ENCODE measurements at places on chromosomes 2 and 18. TPM values are rescaled to one million over a fixed set of nuclear protein-coding genes. Genes with fewer than 3 reads are reported as not detected.

The SAG gene
- 0.06 TPM for total RNA-seq

DNA sequence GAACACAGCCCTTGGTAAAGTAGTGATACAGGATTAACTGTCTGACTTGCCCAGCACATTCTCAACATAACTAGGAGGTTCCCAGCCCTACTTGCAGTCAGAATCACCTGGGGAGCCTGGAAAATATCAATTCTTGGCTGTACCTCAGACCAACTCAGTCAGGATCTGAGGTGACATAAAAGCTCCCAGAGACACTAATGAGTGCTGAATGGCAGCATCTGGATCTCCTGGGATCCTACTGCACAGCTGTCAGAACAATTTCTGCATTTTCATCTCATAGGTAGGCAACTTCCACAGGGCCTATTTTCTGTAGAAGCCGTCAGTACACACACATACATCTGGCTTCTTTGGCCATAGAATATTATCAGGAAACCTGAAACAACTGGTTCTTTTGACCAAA, 138.8 kb downstream of the MYO5B start:
- no peak for DNase-seq

DNA sequence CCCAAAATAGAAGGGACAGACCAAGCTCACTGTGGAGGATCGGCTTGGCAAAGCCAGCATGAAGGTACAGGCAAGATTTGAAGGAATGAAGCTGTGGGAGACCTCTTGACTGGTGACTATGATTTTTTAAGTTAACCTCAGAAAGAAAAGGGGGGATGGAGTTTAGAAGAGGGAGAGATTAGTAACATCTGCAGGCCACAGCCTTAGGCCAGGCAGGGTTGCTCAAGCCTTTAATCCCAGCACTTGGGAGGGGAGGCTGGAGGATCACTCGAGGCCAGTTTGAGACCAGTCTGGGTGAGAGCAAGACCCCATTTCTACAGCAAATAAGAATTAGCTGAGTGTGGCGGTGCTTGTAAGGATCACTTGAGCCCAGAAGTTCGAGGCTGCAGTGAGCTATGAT, 46.6 kb downstream of the ZNF532 start:
- DNase-seq: no peak

The KRTCAP3 gene
- 7.1 TPM for total RNA-seq

GRCh38 chr18:2681993-2682603, 26.6 kb downstream of the SMCHD1 start:
- no peak for DNase-seq

DNA sequence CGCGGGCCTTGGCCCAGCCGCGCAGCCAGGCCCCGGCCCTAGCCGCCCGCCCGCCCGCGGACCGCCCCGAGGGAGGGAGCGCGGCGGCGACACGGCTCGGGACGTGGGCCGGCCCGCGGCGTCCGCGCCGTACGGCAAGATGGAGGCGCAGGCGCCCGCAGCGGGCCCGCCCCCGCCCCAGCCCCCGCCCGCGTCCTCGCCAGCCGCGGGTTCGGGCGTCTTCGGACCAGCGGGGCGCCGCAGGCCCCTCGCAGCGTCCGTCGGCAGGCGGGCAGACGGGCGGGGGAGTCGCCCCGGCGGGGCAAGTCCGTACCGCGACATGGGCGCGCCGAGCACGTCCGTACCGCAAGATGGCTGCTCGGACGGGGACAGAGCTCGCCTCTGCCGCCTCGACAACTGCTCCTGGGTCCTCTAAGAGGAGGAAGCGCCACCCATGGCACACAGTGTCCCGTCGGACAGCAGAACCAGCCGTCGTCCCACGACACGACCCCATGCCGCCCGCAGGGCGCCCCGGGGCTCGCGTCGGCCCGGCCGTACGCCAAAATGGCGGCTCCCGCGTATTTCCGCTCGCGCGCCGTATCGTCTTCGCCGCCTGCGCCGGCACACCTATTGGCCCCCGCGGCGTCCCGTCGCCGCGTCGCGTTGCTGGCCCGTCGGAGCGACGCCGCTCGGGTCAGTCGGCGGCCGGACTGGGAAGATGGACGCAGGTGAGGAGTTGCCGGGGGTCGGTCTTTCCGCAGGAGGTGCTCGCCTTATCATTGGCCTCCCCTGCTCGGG, at the start of the genes ATG4B and THAP4:
TSS of gene ATG4B (plus strand) at position 676 of the 777 bp plus-strand sequence. CDS start at position 698, 22 bp downstream.
TSS of gene THAP4 (minus strand) at position 141 of the 777 bp plus-strand sequence. CDS start 141 bp downstream, outside the sequence.
- DNase-seq: peak; percentile 81

DNA sequence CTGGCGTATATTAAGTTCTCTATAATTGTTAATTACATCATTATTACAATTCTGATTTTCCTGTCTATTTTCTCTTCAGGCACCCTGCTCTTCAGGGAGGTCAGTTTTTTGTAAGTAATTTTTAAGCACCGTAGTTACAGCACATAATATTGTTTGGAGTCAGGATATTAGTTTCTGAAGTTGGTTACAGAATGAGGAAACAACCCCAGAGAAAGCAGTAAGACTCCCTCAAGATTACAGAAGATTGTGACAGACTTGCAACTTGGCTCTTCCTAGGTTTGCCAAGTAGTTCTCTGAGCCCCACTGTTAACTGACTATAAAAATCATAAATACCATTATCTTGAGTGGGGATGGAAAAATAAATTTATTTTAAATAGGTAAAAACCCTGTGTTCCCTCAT, 921 bp downstream of the RPE start:
- no peak for DNase-seq

The NOL4 gene
- total RNA-seq: not detected

The CNDP1 gene
- not detected for total RNA-seq

The SP9 gene
- total RNA-seq: not detected

The SCG2 gene
- 19.2 TPM for total RNA-seq

The GPR45 gene
- not detected for total RNA-seq

GRCh38 chr2:181394741-181395437, 62.3 kb upstream of the ITGA4 start:
- DNase-seq: no peak

DNA sequence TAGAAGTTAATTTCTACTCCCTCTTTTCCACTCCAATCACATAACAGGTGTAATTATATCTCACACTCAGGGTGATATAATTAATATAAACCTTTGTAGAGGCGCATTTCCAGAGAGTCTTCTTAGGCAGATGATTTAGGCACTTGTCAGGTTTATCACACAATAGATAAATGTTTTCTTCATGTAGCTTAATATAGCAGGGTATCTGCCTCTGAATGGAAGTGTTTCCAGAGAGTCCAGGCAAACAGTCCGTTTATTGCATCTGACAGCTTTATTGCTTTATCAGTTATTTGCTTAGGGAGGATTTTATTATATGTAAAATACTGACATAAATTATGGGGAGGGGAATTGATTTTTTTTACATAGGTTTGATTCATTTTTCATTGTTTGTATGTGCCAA, 766.3 kb downstream of the SLC4A3 start:
- no peak for DNase-seq

The ZSWIM2 gene
- total RNA-seq: not detected

- no peak for DNase-seq
Measured at GRCh38 chr2:223633656-223634055, 31.5 kb upstream of the SCG2 start.

GRCh38 chr2:134670955-134671354, 47.8 kb downstream of the TMEM163 start:
- peak; percentile 44 for DNase-seq

- no peak for DNase-seq
Measured at GRCh38 chr2:129768036-129768386, 211.5 kb upstream of the RAB6C start.

- no peak for DNase-seq
Measured at GRCh38 chr2:37911296-37911873, 13.7 kb upstream of the RMDN2 start.

GRCh38 chr2:77513191-77513590, 9.0 kb downstream of the LRRTM4 start:
- no peak for DNase-seq

GRCh38 chr2:148643421-148643820, 1.1 kb upstream of the EPC2 start:
- no peak for DNase-seq

DNA sequence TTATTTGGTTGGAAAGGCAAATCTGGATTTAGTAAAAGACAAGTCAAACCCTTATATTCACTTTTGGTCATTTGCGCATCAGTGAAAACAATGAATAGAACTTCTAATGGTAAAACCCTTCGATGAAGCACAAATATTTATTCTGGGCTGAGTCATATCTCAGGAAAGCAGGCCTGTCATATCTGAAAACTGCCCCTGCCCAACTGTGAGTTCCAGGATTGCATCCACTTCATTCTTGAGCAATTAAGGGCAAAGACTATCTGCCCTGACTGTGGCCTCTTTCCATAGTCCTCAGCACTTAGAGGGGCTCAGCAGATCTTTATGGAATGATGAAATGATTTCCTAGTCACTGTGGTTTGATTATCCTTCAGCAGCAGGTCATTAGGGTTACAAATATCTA, 795.2 kb upstream of the ID2 start:
- no peak for DNase-seq

DNA sequence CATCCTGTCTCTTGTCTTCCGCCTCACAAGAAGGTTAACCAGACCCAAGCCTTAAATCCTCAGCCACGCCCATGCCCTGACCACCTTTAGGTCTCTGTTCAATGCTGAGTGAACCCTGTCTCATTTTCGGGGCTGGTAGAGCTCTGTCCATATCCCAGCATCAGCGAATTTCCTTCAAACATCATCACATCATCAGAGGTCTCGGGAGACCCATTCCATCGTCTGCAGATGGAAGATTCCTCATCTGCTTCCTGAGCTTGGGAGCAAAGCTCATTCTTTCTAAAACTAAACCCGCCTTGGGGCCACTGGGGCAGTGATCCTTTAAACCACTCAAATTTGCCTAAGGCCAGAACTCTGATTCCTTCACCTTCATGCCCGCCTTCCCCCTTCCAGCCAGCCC, 173.7 kb downstream of the TTC32 start:
- DNase-seq: no peak

The IL36B gene
- not detected for total RNA-seq

The TNFAIP6 gene
- 0.95 TPM for total RNA-seq

GRCh38 chr2:190746971-190747761, 98.3 kb downstream of the NAB1 start:
- DNase-seq: no peak

GRCh38 chr2:156675896-156676295, 239.7 kb downstream of the GPD2 start:
- DNase-seq: no peak

DNA sequence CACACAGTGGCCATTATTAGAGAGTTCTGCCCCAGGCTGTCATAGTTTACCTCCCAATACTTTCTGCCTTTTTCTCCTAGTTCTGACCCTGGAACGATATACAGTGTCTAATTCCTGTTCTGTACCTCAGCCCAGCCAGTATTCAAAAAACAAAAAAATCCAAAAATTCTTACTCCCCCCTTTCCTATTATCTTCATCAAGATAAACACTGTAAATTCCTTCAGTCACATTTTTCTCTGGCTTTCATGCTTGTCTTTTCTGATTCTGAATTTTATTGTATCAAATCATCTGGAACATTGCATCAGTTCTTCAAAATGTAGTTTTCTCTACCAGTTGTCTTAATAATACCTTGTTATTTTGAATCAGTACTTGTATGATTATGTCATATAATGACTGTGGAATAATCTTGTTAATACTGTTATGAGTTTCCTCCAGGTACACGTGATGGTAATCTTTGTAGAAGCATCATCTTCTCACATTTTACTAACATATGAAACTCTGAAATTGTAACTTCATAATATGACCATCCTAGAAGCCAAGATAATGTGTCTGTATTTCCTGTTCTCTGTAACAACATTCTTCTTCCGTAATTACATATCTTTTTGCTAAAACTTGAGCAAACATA, 79.0 kb upstream of the NOSTRIN start:
- no peak for DNase-seq

The CYP27C1 gene
- total RNA-seq: 0.11 TPM

The VAMP5 gene
- 34.1 TPM for total RNA-seq

GRCh38 chr2:101583861-101584260, 108.9 kb upstream of the RFX8 start:
- DNase-seq: no peak

The AKAIN1 gene
- 0.28 TPM for total RNA-seq

- no peak for DNase-seq
Measured at GRCh38 chr2:230640540-230641011, 72.1 kb upstream of the CAB39 start.

GRCh38 chr2:119432851-119433522, 1.3 kb downstream of the TMEM37 start:
- DNase-seq: no peak

GRCh38 chr2:206336861-206337260, 62.4 kb downstream of the ZDBF2 start:
- DNase-seq: no peak

The SERPINB11 gene
- not detected for total RNA-seq

DNA sequence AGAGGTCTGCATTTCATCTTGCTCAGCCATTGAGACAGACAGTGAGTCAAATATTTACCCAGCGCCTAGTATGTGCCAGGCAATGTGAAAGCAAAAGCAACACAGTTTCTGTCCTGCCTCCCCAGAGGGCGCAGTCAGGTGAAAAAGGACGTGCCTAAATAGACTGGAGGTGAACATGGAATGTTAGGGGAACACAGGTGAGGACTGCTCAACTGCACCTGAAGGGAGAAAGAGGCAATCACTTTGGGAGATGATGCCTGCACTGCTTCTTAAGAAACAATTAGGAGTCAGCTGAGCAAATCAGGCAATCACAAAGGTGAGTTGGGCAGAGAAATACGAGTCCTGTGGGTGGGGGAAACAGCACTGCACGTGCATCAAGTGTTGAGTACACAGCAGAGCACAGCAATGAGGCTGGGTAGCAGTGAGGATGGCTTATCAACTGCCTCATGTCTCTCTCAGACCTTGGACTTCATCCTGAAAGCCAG, 218.3 kb upstream of the SMAD7 start:
- no peak for DNase-seq

The CLK1 gene
- 114 TPM for total RNA-seq

The KLHL29 gene
- total RNA-seq: 16.0 TPM

DNA sequence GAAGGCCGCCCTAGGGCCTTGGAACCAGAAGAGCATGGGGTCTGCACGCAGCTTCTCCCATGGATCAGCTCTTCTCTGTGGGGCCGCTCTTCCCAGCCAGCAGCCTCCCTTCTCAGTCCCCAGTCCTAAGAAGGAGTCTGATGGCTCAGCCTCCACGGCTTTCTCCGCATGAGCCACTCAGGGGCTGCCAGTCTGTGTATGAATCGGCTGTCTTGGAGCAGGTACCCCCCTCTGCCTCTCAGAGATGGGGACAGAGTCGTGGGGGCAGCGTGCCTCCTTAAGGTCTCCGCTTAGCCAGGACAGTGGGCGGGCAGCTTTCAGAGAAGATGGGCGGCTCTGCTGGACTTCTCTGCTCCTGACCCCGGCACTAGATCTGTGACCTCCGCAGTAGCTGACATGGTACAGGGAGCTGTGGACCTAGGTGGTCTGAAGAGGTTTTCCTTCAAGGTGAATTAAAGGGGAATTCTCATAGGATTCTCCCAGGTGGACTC, 21.6 kb downstream of the INPP5D start:
- DNase-seq: no peak

DNA sequence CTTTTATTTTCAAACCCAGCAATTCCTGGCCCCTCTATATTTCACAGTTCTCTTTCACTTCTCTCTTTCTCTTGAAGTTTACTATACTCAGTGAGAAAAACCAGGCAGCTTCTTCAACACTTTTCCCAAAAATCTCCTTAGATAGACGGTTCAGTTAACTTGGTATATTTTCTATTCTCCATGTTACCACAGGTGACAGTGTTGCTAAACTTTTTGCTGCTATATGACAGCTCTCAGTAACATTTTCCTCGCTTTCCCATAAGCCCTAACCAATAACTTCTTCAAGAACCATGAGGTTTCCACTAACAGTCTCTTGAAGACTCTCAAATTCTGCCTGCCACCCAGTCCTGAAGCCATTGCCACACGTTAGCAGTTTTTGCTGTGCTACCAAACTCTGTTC, 45.8 kb downstream of the CYBRD1 start:
- no peak for DNase-seq

The FSHR gene
- not detected for total RNA-seq

The RIT2 gene
- 0.22 TPM for total RNA-seq
